ENCODE measurements at places on chromosomes 16 and 17.

- DNase-seq = no peak
These were observed 29.9 kb downstream of the CIBAR2 start for GRCh38 chr16:85082173-85083050.

GRCh38 chr17:40122136-40122998 lies 596 bp downstream of the MSL1 start:
- DNase-seq = peak; percentile 75

DNA sequence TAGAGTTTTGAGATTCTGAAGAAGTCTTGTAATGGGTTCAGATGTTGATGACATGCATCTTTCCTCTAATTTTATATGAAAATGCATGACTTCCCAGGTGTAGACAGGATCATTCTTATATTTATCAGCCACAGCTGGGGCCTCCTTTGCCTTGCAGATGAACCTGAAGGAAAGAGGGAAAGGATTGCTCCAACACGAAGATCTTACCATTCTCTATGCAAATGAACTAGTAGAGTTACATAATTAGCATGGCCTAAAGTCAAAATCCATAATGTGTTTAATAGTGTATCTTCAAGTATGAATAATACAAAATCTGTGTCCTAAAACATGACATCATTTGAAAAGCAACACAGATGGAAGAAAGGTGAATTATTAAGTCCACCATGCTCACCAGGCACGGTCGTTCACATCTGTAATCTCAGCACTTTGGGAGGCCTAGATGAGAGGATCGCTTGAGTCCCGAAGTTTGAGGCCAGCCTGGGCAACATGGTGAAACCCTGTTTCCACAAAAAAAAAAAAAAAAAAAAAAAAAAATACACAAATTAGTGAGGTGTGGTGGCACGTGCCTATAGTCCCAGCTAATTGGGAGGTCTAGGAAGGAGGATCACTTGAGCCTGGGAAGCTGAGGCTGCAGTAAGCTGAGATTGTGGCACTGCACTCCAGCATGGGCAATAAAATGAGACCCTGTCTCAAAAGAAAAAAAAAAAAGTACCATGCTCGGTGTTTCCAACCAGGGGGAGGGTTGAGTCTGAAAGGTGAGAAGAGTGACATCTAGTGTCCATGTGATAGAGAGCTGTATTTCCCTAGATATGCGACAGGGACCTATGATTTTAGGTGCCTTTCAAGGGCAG lies 6.3 kb downstream of the VWA3A start:
- peak; percentile 64 for DNase-seq

GRCh38 chr17:9850151-9850550 lies 24.4 kb downstream of the GLP2R start:
- DNase-seq = no peak

- no peak for DNase-seq
These were observed 40.7 kb downstream of the LMF1 start for GRCh38 chr16:930076-930475.

Data from urothelium cell line (cell line).